AG04450 (cell line): ENCODE measurements at places on chromosomes 6 and 20.

DNA sequence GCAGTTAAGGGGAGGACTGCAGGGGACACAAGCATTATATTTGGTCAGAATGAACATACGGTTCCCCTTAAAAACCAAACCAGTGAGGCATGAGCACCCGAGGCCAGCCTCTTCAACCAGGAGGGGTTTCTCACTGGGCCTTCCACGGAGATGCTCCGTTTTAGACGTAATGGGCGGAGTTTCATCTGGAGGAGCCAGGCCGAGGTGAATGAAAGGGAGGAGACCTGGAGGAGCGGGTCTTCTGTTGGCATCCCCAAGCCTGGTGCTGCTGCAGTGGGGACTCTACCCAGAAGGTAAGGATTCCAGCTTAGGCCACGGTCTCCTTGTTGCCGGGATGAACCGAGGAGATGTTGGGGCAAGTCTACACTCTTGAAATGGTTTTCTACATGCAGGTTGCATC, 47.4 kb downstream of the ADNP start:
- no peak for DNase-seq

DNA sequence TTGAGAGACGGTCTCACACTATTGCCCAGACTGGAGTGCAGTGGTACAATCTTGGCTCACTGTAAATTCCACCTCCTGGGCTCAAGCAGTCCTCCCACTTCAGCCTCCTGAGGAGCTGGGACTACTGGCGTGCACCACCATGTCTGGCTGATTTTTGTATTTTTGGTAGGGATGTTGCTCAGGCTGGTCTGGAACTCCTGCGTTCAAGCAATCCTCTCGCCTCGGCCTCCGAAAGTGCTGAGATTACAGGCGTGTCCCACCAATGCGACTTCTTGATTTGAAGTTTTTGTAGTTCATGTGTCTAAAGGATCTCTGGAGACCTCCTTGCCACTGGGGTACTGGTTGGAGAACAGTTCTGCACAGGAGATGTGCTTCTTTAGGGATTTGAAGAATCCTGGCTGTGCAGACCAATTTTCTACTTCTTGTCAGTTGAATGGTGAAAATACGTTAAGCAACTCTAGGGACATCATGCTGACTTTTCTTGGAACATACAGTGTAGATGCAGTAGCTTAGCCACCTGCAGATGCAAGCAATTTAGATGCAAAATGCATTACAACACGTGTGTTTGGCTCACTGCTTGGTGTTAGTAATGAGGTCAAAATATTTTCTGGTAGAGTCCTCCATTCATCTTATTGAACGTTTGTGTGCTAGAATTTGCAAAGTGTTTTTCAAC, 28.2 kb downstream of the SYTL3 start:
- DNase-seq: no peak

- peak; percentile 66 for DNase-seq
Observed at GRCh38 chr6:17385660-17386059, 7.7 kb upstream of the CAP2 start.

- no peak for DNase-seq
Observed at GRCh38 chr20:41110930-41111577, 26.3 kb upstream of the PLCG1 start.

- DNase-seq: no peak
Observed at GRCh38 chr6:44377484-44377883, 10.0 kb upstream of the CDC5L start.

DNA sequence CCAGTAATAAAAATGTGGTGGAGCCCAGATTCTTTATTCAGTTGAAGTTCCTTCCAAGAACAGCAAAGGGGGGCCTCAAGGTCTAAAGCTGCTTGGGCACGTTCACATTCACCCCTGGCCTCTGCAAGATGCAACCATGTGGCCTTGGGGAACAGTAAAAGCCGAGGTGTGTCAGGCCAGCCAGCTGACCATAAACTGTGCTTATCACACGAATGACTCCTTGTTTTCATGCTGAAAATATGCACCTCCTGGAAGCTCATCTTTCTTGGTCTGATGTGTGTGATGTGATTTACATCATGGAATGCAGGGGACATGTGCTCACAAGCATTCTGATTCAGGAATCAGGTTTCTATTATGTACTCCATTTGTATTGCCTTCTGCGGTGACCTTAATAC, 211.6 kb upstream of the MARCKS start:
- peak; percentile 77 for DNase-seq

DNA sequence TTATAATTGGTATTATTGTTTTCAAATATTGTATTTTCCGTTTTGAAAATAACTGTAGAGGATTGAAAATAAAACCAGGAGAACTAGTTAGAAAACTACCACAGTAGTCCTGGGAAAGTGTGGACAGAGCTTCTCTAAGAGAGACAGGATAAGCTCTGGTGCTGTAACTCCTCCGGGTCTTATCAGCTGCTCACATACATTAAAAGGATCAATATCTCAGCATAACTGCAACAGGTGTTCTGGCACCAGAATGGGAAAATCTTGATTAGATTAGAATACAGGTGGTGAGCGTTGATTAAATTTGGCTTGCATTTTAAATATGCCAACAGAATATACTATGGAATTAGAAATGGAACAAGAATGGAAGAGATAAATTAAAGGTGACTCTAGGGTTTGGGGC, 1138.9 kb upstream of the ADGRB3 start:
- DNase-seq: no peak

DNA sequence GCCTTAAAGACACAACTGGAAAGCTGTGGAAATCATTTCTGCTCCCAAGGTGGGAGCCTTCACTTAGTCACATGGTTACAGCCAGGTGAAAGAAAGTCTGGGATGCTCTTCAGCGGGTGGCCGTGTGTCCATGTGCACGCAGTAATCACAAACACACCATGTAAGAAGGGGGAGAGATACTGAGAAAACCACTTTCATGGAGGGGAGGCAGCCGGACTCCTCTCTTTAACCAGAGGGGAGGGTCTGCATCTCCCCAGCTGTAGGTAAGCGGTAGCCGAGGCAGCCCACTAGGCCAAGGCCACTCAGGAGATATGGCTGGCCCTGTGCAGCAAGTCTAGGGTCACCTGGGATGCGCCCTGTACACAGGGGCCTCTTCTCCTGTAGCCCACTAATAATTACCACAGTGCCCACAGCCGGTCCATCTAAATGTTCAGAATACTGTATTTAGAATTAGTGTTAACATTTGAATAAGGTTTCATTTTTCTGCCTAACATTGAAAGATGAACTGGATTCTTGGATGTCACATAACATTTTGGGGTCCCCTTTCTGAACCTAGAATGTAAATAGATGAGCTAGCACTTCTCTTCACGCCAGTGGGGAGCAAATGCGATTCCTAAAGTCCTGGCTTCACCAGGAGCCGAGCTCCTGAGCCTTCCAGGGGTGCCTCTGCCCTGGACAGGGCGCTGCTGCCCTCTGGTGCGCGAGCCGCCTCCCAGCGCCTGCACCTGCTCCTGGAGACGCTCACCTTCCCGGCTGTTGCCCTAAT, 15.9 kb downstream of the GPR31 start:
- DNase-seq: no peak

DNA sequence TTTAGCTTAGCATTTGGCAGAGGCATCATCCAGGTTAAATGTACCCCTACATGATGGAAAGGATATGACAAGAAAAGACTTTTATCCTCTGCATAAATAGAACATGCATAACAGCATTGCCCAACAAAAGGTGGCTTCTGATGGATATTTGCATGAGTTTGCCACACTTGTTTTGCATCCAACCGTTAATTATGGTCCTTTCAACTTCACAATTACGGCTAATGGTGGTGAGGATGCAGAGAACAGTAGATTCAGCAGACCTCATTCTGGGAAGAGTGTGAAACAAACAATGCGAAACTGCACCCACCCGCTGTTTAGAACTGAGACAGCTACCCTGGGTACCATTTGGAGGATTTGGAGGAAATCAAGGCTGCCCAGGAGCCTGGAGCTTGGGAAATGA, 690.9 kb upstream of the CHD6 start:
- DNase-seq: no peak

- DNase-seq: no peak
Observed at GRCh38 chr6:72966628-72967280, 258.5 kb downstream of the KHDC1L start.

GRCh38 chr6:120405947-120406346, 928.3 kb downstream of the TBC1D32 start:
- no peak for DNase-seq

GRCh38 chr6:43426928-43427405, 374 bp upstream of the ABCC10 start:
- DNase-seq: no peak

GRCh38 chr6:115976321-115976870, 84.3 kb downstream of the FRK start:
- DNase-seq: no peak

DNA sequence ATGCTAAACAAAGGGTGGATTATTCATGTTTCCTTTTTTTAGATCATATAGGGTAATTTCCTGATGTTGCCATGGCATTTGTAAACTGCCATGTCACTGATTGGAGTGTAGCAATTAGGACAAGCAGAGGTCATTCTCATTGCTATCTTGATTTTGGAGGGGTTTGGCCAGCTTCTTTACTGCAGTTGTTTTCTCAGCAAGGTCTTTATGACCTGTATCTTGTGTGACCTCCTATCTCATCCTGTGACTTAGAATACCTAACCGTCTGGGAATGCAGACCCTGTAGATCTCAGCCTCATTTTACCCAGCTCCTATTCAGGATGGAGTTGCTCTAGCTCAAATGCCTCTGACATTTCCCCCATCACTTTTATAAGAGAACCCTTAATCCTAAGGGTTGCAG, 53.6 kb downstream of the CDS2 start:
- DNase-seq: no peak

DNA sequence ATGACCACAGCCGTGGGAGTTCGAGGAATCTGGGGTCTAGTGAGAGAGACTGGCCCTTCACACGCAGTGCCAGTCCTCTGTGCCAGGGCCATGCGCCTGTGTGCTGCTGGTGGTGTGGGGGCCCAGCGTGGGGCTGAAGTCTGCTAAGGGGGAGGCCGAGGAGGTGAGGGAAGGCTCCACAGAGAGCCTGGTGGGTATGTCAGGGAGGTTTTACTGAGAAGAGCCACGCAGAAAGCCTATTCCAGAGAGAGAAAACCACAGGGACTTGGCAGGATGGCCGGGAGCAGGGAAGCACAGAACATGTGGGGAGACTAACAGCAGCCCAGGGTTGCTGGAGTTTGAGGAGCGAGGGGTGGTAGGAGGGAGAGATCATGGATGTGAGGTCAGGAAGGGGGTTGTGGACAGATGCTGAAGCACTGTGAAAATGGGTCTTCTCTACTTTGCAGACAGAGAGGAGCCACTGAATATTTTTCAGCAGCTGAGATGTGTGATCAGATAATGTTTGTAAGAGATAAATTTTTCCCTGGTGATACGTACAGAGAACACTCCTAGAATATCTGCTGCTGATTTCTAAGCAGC, 35.3 kb downstream of the DUSP22 start:
- DNase-seq: no peak

DNA sequence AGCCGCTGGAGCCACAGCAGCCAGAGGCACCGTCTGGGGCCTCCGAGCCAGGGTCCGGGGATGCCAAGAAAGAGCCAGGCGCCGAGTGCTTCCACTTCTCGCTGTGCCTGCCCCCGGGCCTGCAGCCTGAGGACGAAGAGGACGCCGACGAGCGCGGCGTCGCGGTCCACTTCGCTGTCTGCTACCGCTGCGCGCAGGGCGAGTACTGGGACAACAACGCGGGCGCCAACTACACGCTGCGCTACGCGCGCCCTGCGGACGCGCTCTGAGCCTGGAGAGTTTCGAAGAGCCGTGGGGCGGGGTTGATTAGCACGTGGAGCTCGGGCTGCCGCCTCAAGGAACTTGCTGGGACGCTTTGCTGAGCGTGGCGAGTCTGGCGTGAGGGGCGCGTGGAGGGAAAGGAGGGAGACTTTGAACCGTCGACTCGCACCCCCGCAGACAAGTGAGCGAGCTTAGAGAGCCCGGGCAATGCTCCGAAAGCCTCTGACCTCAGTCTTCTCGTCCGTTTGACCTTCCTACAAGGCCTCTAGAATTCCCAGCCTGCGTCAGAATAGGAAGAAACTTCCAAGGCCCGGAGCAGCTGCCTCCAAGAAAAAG, 1.3 kb downstream of the PPP1R3G start:
- no peak for DNase-seq

DNA sequence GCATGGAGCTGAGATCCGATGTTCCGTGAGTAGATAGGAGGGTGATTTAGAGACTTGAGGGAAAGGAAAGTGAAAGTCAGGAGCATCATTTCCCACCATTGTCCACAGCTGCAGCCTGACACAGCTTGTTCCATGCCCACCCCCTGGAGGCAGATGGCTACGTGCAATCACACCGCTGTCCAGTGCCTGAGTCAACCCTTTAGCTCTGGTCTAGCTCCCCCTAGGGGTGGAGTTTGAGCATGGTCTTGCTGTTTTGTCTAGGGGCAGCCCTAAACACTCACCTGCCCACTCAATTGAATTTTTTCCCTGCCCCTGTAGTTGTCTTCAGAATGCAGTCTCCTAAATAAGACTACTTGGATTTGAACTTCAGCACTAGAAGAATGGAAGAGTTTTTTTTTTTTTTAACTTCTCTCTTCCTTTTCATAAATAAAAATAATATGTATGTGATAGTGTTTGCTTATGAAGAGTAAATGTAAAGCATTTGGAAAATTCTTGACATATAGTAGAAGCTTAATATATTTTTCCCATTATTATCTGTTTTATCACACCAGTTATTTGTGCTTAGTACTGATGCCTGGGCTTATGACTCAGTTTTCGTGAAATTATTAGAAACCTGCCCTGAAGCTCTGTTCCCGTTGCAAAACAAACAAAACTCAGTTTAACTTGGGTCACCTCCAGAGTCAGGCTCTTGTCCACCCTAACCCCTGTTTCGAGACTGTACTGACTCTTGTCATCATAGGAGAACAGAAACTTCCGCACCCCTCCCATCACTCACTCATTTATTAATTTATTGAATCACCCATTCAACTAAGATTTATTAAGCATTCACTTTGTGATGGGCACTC, 814.8 kb downstream of the MAFB start:
- peak; percentile 73 for DNase-seq

GRCh38 chr20:48556956-48557355, 270.8 kb downstream of the PREX1 start:
- no peak for DNase-seq

DNA sequence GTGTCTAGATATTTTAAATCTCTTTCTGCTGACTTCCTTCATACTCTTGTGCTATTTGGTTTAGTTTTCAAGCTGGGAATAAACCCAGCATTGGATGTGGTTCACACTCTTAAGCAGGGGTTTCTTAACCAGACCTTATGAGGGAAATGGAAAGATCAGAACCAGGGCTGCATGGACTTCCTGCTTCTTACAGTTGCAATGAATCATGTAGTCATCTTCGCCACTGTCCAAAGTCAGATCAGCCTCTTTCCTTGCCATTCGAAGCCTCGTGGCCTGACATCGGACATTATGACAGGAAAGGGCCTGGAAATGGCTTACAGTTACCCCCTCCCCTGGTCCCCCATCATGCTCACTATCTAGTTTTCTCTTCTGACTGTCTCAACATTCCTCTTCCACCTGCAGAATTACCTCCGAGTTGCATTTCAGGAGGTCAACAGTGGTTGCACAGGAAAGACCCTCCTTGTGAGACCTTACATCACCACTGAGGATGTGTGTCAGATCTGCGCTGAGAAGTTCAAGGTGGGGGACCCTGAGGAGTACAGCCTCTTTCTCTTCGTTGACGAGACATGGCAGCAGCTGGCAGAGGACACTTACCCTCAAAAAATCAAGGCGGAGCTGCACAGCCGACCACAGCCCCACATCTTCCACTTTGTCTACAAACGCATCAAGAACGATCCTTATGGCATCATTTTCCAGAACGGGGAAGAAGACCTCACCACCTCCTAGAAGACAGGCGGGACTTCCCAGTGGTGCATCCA, 16.8 kb upstream of the NAA20 start:
- DNase-seq: no peak
